ENCODE measurements at places on chromosomes 2 and 18. TPM values are rescaled to one million over a fixed set of nuclear protein-coding genes. Genes with fewer than 3 reads are reported as not detected.

DNA sequence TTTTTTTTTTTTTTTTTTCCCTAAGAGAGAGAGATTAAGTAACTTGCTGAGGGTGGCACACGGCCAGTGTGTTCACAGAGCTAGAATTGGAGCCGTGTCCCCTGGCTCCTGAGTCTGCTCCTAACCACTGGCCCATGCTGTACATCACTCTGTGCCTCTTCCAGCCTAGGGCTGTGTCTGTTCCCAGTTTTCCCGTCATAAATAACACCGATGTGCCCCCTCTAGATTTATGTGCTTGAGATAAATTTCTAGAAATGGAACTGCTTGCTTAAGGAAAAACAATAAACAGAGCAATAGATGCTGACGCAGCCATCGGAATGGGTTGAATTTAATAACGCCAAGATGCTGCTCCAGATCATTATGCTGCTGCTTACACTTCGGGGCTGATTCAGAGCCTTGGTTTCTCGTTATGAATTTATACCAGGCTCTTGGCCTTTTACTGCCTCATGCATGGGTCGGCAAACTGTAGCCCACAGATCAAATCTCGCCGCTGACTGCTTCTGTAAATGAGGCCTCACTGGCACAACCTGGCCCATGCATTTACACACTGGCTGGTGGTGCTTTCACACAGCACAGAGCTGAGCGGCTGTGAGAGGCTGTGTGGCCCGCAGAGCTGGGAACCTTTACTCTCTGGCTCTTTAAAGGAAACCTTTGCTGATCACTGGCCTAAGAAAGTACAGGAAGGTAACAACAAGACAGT lies 58.1 kb downstream of the NDUFA10 start:
- peak; percentile 63 for DNase-seq

CTAGE1 gene
- not detected for total RNA-seq

TMEM163 gene
- 5.8 TPM for total RNA-seq

DNA sequence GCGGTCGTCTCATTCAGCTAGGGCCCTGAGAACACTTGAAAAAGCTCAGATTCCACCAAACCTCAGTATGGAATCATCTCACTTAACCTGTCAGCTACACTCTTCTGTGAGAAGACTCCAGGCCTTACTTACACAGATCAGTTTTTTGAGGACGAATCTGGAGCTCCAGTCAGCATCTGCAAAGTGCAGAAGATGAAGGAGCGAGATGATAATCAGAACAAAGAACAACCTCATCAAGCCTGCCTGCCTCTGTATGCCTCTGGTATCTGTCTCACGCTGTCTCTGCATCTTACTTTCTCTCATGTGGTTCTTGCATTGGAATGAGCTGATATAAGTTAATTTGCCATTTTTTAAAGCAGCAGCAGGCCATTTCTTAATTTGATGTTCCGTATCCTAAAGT lies 444.1 kb upstream of the LRATD1 start:
- no peak for DNase-seq

MFF gene
- total RNA-seq: 47.0 TPM

DNA sequence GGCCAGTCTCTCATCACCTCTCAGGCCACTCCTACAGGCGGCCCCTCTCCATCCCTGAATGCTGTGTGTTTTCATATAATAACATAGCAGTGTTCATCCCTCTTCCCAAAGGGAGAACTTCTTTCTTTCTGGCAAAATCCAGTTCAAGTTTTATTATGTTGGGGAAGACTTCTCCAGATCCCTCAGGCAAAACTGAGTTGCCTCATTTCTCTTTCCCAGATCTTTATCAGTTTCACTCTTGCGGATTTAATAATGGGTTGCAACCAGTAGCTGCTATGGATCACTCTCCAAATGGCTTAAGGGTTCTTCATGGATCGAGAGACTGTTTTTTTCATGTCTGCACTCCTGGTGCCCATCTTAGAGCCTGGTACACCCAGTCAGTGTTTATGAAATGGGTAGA lies 129.9 kb downstream of the FHOD3 start:
- DNase-seq: no peak

DNA sequence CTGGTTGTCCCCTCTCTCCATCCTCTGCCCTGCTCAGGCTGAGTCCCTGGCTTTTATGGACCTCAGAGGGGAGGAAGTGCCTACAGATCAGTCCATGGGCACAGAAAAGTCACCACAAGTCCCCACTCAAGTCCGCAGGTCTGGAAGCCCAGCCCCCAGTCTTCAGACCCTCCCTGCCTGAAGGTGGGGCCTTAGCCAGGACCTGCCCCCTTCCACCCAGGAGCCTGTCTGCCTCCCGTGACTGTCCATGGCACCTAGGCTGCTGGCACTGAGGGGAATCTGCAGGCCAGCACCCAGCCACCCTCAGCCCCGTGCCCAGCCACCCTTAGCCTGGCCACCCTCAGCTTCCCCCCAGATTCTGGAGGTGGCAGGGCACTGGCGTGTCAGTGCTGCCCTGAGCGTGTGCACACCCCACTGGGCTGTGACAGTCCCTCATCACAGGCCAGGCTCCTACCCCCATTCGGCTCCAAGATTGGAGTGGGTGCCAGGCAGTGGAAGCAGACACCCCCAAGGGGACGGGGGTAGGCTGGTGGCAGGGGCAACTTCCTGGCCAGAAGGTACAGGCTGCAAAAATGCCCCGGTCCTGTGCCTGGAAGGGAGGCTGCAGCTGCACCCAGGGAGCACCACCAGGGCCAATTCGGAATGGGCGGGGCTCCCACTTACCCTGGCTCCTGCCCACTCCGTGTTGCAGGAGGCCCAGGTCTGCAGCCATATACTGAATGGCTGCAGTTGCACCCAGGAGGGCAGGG lies 154.7 kb upstream of the RMP24 start:
- DNase-seq: no peak

GRCh38 chr2:53765767-53766166 lies 1.8 kb upstream of the CHAC2 start:
- DNase-seq: no peak

DNA sequence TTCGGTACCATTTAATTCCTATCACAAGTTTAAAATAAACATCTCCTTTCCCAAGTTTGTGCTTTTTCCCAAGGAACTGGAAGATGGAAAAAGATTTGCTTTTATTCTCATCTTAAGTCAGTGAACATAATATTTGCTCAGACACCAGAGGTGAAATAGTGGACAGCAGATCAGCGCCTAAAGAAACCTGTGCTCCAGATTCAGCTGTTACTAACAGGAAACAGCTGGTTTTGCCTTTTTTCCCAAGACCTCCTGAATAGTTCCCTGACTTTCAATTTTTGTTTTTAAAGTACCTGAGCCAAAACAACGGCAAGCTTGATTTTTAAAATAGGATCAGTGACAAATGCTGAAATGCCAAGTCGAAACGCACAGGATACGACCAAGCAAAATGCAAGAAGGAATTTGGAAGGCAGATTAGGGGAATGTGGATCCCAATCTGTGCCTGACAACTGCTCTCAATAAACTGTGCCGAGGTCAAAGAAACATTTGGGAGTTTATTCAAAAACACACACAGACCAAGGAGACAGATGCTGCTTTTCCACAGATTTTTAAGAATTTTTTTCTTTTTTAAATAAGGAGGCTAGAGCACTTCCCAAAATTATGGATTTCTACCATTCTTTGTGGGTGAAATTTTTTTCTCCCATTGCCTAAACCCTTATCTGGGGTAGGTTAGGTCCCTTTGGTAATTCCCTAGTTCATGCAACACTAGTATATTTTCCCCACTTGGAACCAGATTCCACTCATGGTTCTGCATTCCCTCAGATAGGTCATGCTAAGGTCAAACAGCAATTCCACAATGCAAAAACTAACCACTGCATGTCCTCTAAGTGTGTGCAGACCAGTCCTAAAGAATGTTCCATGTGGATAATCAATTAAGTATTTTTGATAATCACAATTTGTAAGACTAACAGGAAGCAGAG lies 121.5 kb upstream of the PDE1A start:
- no peak for DNase-seq

DNA sequence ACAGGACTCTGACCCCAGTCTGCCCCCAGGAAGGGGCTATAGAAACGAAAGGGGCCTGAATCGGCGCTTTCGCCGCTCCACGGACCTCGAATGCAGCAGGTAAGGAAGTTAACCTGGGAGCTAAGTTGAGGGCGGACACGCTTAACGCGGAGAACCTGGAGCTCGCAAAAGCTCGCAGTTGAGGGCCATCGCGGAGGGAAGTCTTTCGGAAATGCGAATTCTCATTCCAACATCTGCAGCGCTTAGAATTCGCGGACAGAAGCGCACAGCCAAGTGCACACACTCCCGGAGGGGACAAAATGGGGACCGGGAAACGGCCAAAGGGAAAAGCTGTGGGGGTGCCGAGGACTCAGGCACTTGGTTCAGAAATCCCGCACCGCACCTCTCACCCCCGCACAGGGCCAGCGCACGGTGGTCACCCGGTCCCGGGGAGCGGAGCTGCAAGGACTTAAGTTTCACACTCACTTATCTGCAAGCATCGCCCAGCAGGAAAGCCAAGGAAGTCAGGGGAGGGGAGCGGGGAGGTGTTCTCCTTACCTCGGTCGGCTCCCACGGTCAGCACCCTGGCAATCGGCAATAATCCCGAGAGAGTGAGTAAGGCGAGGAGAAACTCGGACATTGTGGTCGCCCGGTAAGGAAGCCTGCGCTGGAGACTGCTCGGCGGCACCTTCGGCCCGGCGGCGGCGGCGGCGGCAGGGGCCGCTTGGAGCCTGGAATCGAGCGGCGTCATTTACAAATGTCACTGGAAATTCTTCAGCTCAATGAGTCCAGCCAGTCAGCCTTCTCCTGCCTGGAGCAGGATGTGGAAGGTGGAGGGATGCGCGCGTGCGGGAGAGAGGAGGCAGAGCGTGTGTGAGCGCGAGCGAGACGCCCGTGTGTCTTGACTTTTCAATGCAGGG lies 456 bp downstream of the LRP1B start:
- DNase-seq: peak; percentile 80

- no peak for DNase-seq
Measured at GRCh38 chr18:6174983-6175745, 239.5 kb downstream of the L3MBTL4 start.

DNA sequence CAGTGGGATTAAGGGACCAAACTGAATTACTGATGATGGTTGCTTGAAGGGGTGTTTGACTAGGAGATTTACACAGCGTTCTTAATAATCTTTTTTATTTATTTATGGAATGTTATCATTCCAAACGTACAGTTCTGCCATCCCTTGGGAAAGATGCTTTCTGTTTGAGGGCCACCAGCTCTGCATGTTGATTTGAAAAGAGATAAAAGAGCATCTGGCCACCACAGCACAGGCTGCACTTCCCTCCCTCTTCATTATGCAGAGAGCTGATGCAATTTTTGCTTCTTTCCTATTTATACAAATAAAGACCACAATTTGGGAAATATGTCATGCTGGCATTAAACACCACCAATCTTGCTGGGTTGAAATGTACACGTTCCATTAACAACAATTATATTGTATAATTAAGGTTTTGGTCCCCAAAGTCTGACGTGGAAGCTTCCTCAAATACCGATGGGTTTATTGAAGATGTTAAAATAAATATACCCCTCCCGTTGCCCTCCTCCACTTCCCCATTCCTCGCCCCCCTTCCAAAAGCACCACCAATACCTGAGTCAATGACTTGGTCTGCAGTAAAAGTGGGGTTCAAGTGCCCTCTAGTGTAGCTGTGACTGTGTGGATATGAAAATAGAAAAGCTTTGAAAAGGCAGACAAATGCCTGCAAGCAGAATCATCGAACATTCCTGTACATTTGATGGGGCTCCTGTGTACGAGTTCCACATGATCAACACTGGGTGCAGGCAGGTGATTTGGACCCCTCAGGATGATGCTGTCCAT lies 211.9 kb downstream of the HRH4 start:
- DNase-seq: peak; percentile 49

GRCh38 chr2:16105669-16106281 lies 165.4 kb downstream of the MYCN start:
- DNase-seq: peak; percentile 45

DNA sequence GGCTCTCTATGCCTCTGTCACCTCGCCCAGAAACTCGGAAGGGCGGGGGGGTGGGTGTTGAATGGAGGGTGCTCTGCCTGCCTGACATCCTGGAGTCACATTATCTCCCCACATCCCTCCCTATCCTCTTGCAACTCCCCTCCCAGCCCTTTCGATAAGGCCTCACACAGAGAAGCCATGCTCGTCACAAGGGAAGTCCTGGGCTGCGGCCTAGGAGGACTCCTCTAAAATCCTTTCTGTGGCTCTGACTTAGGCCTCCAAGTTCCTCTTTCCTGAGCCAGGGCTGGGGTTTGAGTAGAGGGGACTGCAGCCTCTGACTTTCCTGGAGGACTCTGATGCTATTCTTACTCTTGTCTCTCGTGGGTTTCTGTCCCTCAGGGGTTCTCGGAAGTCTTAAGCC lies 75.0 kb upstream of the PKDCC start:
- DNase-seq: no peak

DNA sequence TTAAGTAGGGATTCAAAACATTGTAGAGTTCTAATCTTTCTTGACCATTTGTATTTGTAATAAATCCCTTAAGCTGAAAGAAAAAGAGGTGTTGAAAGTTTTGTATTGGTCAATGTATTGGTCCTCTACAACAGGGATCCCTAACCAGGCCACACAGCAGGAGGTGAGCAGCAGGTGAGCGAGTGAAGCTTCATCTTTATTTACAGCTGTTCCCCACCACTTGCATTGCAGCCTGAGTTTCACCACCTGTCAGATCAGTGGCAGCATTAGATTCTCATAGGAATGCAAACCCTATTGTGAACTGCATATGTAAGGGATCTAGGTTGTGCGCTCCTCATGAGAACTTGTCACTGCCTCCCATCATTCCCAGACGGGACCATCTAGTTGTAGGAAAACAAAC lies 715.7 kb upstream of the NXPH2 start:
- no peak for DNase-seq
